ENCODE measurements at places on chromosomes 11 and 22.

- DNase-seq: no peak
Measured at GRCh38 chr22:32584650-32585049, 110.0 kb downstream of the FBXO7 start.

DNA sequence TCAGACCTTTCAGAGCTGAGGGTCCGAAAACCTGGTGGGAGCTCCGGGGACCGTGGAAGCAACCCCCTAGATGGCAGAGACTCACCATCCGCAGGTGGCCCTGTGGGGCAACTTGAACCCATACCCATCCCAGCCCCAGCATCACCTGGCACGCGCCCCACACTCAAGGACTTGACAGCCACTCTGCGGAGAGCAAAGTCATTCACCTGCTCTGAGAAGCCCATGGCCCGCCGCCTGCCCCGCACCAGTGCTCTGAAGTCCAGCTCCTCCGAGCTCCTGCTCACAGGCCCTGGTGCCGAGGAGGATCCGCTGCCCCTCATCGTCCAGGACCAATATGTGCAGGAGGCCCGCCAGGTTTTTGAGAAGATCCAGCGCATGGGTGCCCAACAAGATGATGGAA, 2.0 kb downstream of the ARHGEF17 start:
- no peak for DNase-seq

DNA sequence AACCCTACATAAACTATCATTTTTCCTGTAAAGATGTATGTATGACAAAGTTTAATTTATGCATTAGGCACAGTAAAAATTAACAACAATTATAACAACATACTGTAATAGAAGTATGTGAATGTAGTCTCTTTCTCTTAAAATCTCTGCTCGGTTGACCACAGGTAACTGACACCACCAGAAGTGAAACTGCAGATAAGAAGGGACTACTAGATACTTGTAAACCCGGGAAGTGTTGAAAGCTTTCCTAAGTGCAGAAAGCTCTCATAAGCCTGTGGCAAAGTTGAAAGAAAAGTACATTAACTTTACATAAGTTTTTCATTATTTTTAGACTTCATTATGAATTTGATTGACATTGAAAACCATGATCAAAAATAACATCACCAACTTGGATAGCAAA, 1173.3 kb downstream of the LRRC4C start:
- DNase-seq: no peak

GRCh38 chr11:78418584-78419211, 1.1 kb upstream of the GAB2 start:
- DNase-seq: no peak

- DNase-seq: no peak
Measured at GRCh38 chr22:43658823-43659222, 153.3 kb downstream of the EFCAB6 start.

GRCh38 chr11:96622026-96622634, 232.3 kb downstream of the JRKL start:
- no peak for DNase-seq

GRCh38 chr22:49367041-49367697, 460.5 kb downstream of the BRD1 start:
- no peak for DNase-seq

DNA sequence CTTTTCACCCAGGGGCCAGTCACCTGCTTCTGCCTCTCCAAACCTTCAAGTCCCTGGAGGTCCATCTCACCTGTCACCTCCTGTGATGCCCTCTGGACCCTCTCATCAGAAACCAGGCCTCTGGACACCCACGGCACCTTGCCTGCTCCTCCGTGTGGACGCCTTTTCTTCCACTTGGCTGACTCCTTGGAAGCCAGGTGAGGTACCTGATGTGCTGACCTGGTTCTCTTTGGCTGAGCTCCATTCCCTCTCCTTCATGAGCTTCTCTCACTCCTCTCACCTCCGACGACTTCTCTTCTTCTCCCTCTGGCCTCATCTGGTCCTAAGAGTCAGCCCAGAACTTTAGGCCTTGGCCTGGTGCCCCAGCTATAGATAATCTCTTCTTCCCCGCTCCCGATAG, 99.3 kb downstream of the CEP164 start:
- DNase-seq: no peak

GRCh38 chr11:48013269-48013901, 33.0 kb downstream of the PTPRJ start:
- peak; percentile 46 for DNase-seq

DNA sequence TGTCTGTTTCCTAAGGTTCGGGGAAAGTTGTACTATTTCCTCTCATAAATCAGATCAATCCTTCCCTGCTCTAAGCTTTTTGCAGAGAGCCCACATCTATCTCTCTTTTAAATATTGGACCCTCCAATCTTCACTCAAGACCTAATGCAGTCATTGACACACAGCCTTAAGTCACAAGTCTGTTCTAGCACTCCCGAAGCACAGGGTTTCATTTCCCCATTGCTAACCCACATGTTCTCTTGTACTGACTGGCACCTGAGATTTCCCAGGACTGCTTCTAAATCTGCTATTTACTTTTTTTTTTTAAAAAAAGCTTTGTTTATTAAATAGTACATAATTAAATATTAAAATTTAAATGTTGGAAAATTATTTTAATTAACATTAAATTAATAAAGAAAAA, 674.7 kb downstream of the TBC1D22A start:
- no peak for DNase-seq

DNA sequence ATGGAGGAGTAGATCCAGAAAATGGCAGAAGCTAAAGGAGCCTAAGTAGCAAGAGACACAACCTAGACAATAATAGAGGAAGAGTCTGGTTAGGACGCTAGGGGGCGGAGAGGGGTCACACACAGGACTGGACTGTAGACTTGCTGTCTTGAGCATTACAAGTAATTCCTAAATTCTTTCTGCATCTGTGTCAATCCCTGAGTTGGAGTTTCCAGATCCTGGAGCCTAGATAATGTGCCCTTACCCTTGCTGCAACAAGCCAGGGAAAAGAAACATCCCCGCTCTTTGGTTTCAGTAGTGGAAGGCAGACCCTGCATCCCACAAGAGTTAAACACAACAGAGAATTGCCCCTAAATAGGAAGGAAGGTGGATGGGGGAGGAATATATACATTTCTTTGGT, 14.9 kb upstream of the CCDC73 start:
- DNase-seq: peak; percentile 84

DNA sequence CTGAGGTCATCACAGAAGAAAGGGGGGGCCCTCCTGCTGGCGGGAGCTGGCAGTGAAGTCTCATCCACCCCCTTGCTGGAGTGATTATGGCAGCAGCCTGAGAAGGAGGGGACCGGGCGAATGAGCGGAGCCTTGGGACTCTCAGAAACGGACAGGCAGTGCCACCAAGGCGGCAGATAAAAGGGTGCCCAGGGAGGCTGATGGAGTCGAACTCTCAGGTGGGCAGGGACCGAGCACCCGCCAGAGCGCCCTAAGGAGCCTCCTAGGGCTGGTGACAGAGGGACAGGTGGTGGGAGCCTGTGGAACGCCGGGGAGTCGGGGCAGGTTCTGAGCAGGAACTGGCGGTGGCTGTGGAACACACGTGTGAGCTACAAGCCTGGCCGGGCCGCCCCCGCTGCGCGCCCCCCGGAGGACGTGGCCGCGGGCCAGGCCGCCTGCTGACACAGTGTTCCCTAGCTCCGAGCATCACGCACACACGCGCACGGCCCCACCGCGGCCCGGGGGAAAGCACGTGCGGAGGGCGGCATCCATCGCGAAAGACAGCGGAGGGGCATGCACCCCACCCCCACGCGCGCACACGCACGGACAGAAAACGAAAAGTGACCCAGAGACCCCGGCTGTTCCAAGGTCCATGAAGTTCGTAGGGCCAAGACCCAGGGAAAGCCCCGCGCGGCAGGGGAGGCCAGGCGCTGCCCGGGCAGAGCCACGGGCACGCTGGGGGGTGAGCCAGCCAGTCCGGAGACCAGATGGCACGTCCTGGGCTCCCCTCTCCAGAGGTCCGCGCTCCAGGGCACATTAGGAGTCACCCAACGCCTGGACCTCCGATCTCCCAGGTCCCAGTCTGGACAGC, 1.0 kb downstream of the VWCE start:
- peak; percentile 21 for DNase-seq

DNA sequence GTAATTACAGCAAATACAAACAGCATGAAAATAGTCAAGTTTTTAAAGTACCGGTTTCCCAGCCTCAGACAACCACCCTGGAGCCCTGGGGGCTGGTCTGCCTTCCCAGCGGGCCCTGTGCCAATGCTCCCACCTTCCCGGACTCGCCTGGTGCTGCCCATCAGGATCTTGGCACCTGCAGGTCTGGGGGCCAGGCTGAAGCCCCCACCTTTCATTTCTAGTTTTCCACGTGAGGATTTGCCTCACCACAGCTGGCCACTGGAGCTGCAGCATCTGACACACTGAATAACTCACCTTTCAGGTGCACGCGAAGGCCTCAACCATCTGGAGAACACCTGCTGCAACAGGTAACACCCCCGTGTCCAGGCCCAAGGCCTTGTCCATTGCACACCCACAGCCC, 108.7 kb upstream of the THY1 start:
- DNase-seq: no peak

DNA sequence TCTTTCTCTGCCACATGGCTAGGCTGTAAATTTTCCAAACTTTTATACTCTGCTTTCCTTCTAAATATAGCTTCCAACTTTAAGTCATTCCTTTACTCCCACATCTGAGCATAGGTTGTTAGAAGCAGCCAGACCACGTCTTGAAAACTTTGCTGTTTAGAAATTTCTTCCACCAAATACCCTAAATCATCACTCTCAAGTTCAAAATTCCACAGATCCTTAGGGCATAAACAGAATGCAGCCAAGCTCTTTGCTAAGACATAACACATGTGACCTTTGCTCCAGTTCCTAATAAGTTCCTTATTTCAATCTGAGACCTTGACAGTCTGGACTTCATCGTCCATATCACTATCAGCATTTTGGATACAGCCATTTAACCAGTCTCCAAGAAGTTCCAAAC, 749.9 kb downstream of the METTL15 start:
- no peak for DNase-seq

- DNase-seq: no peak
Measured at GRCh38 chr11:43933608-43934551, 8.6 kb upstream of the C11orf96 start.

- DNase-seq: no peak
Measured at GRCh38 chr11:102724904-102725500, at the start of gene MMP8. Gene MMP8, minus strand, starts transcription at chr11:102724954. Its CDS starts 99 bp downstream, at chr11:102724855.

DNA sequence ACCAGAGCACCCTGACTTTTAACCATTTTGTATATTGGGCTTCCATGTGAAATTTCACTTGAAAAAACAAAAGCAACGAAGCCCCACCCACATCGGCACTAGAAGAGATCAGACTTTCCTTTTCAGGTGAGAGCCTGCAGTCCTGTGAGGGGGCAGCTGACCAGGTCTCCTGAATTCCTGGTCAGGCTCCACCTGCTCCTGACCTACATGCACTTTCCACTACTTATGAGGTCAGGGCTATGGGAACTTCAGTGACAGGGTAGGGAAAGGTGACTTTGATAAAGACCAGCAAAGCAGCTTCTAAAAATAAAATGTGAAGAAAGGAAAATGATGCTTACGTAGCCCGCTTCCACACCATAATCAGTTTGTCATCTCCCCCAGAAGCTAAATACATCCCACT, 24.7 kb downstream of the HIRA start:
- DNase-seq: no peak
